NCI-H510A treated with DMSO at 0.1 percent for 48 hours (cell line): ENCODE measurements at places on chromosomes 2 and 18.
A peak's percentile ranks its signal among the peaks of the same experiment; 100 is the strongest.

- DNase-seq, result no peak
Observed at GRCh38 chr2:215711471-215712034, 275.7 kb upstream of the FN1 start.

DNA sequence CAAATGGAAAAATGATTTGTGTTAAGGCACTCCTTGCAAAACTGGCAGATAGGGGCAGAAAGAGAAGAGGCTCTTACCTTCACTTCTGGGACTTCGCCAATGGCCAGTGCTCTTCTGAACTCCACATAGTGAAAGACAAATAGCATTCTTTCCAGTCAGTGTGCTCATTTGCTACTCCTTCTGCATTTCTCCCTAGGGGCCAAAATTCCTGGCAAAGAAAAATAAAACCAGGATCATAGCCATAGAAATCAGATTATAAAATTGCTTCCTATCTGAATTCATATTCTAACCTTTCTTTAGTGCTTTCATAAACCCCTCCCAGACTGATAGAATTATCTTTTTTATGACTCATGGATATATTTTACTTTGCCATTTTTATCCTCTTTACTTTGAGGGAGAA is 56.9 kb upstream of the PELI1 start:
- DNase-seq, result no peak

- peak; percentile 91 for DNase-seq
Observed at GRCh38 chr2:238220892-238221521, 17.5 kb upstream of the ILKAP start.

- DNase-seq, result no peak
Observed at GRCh38 chr18:39774957-39775598, 2180.0 kb upstream of the PIK3C3 start.

GRCh38 chr2:40332191-40332826 is 119.6 kb downstream of the SLC8A1 start:
- no peak for DNase-seq

- DNase-seq, result peak; percentile 48
Observed at GRCh38 chr2:120013597-120014223, 833 bp downstream of the EPB41L5 start.

GRCh38 chr2:30872797-30873196 is 65.6 kb upstream of the CAPN13 start:
- DNase-seq, result peak; percentile 63

- no peak for DNase-seq
Observed at GRCh38 chr2:221106241-221106640, 465.9 kb downstream of the EPHA4 start.

- no peak for DNase-seq
Observed at GRCh38 chr2:99555404-99555803, 65.6 kb upstream of the REV1 start.

- DNase-seq, result no peak
Observed at GRCh38 chr2:196376984-196377877, 205.9 kb upstream of the STK17B start.

- DNase-seq, result no peak
Observed at GRCh38 chr18:77495079-77495478, 245.4 kb downstream of the GALR1 start.

DNA sequence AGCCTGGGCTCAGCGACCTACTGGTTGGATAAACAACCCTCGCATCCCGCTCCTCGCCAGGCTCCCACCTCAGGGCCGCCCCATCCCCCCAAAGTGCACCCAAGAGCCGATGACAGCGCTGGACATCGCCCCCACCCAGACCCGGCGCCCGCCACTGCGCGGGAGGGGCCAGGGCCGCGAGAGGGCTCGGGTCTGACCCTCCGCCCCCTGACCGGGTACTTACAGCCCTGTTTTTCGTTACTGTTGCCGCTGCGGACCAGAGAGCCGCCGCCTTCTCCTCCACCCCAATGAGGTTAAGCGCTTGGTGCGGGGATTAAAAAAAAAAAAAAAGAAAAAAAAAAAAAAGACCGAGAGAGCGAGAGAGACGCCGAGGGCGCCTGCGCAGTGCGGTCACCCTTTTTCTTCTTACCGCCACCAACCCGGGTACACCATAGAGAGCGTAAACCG is at the start of gene CLASP1:
Gene CLASP1, minus strand, starts transcription at position 314 of the 447 bp plus-strand sequence. CDS start 43,567 bp downstream, outside the sequence.
- DNase-seq, result no peak

DNA sequence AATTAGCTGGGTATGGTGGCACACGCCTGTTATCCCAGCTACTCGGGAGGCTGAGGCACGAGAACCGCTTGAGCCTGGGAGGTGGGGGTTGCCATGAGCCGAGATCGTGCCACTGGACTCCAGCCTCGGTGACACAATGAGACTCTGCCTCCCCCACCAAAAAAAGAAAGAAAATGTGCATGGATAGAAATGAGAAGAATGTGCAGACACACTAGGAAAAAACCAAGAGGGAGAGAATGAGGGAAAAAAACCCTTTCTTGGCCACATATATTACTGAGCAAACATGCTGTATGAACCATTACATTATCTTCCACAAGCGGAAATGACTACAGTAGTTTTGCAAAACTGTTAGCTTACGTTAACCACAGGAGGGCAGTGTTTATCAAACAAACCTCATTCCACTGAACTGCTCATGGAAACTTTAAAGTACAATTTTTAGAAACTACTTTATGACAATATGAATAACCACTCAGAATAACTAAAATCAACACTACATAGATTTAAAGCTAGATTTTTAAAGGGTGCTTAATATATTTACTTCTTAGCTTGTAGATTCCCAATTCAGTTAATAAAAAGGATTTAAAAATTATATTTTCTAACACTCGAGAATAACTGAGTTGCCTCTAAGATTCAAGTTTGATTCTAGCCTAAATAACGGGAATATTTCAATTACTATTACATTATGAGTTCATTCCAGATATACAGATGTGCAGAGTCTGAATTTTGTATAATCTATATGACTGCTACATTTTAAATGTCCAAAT is 26.4 kb downstream of the ASXL2 start:
- peak; percentile 60 for DNase-seq
